ENCODE measurements at places on chromosomes 2 and 18.

DNA sequence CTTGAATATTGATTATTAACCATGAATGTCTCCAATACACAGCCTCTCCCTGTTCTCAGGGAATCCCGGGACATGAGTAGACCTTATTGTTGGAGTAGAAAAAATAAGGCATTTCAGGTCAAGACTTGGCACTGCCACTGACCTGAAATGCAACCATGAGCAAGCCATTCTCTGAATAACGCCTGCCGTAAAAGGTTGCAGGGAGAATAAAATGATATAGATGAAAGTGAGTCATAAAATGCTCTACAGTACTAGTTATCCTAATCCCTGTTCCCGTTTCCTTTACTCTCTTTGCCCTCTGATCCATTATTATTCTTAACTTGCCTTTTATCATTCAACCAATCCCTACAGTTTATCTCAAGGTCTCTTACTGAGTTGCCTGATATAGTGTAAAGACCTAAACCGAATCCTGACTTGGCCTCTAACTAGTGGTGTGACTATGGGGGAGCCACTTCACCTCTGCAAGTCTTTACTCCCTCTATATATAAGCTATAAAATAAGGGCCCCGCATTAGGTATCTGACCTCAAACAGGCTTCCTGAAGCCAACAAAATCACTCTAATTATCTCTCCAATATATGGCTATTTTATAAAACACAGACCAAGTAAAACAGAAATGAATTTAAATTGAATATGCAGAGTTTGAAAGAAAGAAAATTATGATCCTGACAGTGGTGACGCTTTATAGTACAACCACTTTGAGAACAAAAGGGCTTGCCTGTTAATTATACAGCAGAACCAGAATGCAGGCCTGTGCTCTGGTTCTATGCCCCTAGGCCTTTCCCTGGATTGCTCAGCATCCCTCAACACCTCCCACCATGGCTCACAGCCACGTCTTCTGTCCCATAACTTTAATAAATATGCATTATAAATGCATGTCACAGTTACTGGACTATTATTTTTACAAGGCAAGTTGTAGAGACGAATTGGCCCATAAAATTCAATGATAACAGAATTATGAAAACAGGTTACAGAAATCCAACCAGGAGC lies 183.1 kb downstream of the STK39 start:
- no peak for DNase-seq

DNA sequence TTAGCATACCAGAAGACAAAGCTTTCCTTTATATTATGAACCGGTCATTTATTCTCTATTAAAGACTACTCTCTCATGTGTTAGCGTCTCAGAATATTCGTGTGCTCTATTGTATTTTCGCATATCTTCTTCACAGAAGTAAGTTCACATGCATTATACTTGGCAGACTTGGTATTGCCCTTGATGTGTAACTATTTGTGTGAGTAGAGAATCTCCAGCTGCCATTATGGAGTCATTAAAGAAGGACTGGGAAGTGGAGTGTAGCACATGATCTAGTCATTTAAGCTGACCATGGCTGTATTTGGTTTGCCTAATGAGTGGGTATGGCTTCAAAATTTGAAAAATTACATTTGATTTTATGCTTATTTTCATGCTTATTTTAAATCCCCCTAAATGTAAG lies 92.9 kb downstream of the TTC27 start:
- no peak for DNase-seq

DNA sequence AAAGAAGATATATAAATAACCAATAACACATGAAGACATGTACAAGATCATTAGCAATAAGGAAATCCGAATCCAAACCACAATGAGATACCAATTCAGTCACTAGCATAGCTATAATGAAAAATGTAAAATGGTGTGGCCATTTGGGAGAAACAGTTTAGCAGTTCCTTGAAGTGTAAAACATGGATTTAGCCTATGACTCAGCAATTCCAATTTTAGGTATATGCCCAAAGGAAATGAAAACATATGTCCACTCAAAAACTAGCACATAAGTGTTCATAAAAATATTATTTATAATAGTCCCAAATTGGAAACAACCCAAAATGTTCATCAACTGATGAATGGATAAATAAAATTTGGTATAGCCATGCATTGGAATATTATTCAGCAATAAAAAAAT lies 165.5 kb upstream of the CRIM1 start:
- DNase-seq, result no peak

- DNase-seq, result no peak
These were observed 52.4 kb upstream of the STAT1 start for GRCh38 chr2:191066197-191066918.

DNA sequence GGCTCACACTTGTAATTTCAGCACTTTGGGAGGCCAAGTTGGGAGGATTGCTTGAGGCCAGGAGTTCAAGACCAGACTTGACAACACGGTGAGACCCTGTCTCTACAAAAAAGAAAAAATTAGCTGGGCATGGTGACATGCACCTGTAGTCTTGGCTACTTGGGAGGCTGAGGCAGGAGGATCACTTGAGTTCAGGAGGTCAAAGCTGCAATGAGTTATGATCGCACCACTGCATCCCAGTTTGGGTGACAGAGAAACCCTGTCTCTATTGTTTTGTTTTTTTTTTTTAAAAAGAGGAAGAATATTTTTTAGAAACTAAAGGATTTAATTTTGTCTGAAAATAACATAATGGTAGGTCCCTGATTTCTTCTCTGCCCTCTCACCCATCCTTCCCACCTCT lies 79.4 kb upstream of the TMEM200C start:
- DNase-seq, result no peak

- DNase-seq, result no peak
These were observed 1.9 kb downstream of the CYP26B1 start for GRCh38 chr2:72145658-72146329.

GRCh38 chr2:79711098-79711497 lies 198.2 kb downstream of the CTNNA2 start:
- no peak for DNase-seq

- DNase-seq, result no peak
These were observed 250.3 kb downstream of the NRXN1 start for GRCh38 chr2:50781646-50782045.

DNA sequence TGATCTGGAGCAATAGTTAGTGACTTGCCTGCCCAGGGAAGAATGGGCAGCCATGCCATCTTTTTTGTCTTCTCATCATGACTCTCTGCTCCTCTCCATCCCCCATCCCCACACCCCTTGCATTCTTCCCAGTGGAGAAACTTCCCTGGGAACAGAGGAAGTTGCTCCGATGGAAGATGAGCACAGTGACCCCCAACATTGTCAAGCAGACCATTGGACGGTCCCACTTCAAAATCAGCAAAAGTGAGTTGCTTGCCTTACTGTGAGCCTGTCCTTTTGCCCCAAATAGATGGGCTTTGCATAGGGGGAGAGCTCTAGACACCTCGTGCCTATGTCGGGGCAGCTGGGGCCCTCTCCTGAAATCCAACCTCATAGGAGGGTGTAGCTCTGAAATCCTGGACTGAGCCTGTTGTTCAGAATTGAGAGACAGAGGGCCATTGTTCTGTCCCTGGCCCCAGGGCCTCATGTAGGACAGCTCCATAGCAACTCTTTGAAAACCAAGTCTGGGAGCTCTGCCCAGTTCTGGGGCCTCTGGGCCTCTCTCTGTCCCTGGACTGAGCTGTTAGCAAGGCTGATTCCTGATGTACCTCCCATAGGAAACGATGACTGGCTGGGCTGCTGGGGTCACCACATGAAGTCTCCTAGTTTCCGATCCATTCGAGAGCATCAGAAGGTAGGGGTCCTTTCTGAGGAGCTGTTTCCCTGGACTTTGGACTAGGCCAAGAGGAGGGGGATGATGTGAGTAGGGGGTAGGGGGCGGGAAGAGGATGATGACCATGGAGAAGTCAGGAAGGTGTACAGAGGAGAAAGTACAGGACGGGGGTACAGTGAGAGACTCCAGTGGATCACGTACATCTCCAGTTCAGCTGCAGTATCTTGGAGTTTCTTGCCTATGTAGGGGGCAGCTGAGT lies 35.2 kb downstream of the TTLL4 start:
- no peak for DNase-seq

DNA sequence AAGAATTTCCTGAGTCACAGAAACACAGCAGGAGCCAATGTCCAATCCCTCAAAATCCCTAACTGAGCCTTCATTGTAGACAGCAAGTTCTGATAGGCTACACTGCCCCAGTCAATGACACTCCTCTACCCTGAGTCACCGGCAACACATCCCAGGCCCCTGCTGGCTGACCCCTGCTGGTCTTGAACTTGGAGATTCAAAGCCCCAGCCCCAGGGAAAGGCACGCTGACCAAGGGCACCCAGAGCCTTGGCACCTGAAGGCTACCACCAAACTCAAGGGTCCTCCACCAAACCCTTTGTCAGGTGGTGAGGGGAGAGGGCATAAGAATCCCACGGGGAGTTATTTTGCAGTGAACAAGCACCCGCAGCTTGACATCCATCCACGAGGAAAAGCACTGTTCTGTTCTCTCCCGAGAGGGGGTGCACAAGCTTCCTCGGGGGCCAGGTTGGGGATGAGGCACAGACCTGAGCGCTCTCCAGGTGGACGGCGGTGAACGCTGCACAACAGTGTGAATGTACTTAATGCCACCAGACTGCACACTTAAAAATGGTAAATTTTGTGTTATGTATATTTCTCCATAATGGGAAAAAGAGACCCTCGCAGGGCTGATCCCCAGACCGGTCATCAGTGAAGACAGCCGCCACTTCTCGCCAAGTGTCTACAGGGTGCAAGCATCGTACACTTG lies 46.9 kb downstream of the TFCP2L1 start:
- DNase-seq, result no peak

GRCh38 chr2:156057647-156058046 lies 274.9 kb downstream of the NR4A2 start:
- DNase-seq, result no peak

DNA sequence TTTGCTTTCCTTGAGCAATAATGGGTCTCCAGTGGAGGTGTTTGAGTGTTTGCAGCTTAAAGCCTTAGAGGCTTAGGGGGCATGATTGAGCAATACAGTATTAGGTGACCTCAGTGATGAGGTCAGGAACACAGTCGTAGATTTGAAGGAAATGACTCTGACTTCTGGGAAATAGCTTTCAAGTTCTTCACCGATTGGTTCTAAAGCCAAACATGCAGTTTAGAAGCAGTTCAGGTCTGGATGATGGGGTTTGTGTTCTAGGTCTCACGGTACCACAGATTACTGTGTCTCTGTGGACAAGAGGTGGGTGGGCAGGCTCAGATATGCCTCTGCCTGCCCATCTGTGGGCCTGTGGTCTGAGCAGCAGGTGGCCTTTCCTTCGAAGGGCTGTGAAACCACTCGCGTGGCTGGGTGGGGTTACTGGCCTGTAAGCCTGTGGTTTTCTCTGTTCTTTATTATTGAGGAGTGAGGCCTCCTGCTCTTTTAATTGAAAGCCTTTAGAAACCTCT lies 7.8 kb downstream of the MTHFD2 start:
- DNase-seq, result peak; percentile 48

GRCh38 chr2:152488075-152488474 lies 153.1 kb downstream of the FMNL2 start:
- no peak for DNase-seq

DNA sequence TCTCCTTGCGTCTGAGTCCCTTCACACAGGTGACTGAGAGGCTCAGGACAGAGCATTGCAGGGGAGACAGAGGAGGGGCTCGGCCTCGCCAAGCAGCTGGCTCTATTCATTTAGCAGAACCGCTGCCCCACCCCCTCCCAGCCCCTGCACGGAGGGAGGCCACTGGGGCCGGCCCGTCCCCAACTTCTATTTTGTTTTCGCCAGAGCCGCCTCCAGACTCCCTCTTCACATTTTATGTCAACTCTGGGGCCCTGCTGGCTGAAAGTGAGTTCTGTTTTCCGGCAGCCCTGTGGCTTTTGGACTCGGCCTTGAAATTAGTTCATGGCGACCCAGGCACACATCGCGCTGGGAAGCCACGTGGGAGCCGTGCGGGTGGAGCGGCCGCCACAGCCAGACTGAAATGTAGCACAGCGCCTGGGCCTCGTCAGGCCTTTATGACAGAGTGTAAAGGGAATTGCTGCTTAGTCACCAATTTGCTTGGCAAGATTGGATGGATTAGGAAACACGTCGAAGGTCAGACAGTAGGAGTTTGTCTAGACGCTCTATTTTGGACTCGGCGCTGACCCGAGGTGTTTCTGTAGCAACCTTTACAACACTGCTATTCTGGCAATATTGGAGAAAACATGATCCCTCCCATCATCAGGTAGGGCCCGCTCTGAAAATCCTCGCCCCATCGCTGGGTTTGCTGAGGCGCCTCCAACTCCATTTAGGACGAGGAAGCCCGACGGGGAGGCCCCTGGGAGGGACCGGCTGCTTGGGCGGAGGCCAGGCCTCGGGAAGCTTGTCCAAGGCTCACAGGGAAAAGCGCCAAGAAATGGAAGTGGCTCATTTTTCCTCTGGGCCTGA lies 90.7 kb upstream of the CTDP1 start:
- DNase-seq, result no peak

DNA sequence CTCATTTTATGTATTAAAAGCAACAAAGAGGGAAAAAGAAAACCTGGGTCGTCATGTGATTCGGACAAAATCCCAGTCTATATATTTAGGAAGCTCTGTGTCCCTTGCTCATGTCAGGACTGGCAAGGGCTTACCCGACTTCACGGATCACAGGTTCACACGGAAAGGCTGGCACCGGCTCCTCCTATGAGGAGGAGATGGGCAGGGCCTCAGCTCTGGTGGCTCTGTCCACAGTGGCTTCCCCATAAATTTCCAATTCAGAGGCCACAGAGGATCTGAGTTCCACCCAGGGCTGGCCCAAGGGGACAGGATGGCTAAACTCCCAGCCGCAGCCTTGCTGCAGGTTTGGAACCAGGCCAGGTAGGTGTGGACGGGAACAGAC lies 186.8 kb downstream of the BCL2 start:
- DNase-seq, result no peak

GRCh38 chr18:49015886-49016647 lies 65.3 kb upstream of the SMAD7 start:
- no peak for DNase-seq

DNA sequence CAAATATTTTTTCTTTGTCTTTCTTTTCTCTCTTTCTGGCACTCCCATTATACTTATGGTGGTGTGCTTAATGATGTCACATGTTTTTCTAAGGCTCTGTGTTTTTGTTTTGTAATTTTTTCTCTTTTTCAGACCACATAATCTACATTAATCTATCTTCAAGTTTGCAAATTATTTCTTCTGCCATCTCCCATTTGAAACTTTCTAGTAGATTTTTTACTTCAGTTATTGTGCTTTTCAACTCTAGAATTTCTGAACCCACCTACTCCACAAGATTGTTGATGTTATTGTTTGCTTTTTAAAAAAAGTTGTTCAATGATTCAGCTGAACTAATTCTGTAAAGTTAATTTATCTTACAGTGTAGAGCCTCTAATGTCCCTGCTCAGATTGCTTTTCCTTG lies 121.4 kb downstream of the SCN3A start:
- DNase-seq, result no peak

GRCh38 chr2:74499940-74500577 lies 656 bp upstream of the LBX2 start:
- DNase-seq, result no peak

GRCh38 chr2:202327858-202328257 lies 48.3 kb upstream of the BMPR2 start:
- no peak for DNase-seq

GRCh38 chr2:213167271-213167930 lies 16.0 kb upstream of the IKZF2 start:
- DNase-seq, result no peak
